ENCODE measurements at places on chromosomes 7 and 10.

- no peak overlapping the region for H3K27ac ChIP-seq
- H3K4me3 ChIP-seq = no peak overlapping the region
- no peaks in the 10 kb centered on the region for H3K36me3 ChIP-seq
- H3K4me1 ChIP-seq = peaks cover 7% of the 10 kb centered on the region
Observed at GRCh38 chr10:109945473-109946177, 22.3 kb upstream of the XPNPEP1 start.

GRCh38 chr10:9613338-9614075, 1404.2 kb upstream of the CELF2 start:
- no peak overlapping the region for H3K4me3 ChIP-seq
- no peak for DNase-seq
- H3K36me3 ChIP-seq = no peaks in the 10 kb centered on the region
- H3K4me1 ChIP-seq = no peaks in the 10 kb centered on the region
- H3K27ac ChIP-seq = no peak overlapping the region

GRCh38 chr7:30841025-30841735, 70.0 kb downstream of the MINDY4 start:
- H3K4me3 ChIP-seq = no peak overlapping the region
- no peak overlapping the region for H3K27ac ChIP-seq
- DNase-seq = no peak
- H3K36me3 ChIP-seq = no peaks in the 10 kb centered on the region
- H3K4me1 ChIP-seq = no peaks in the 10 kb centered on the region
- no peaks in the 10 kb centered on the region for H3K27me3 ChIP-seq

- H3K27me3 ChIP-seq = no peaks in the 10 kb centered on the region
- H3K4me3 ChIP-seq = no peak overlapping the region
Observed at GRCh38 chr7:80890426-80891258, 28.2 kb downstream of the SEMA3C start.
